HT-29 (cell line): ENCODE measurements at places on chromosomes 3 and 15. TPM values are rescaled to one million over a fixed set of nuclear protein-coding genes. Genes with fewer than 3 reads are reported as not detected.

DNA sequence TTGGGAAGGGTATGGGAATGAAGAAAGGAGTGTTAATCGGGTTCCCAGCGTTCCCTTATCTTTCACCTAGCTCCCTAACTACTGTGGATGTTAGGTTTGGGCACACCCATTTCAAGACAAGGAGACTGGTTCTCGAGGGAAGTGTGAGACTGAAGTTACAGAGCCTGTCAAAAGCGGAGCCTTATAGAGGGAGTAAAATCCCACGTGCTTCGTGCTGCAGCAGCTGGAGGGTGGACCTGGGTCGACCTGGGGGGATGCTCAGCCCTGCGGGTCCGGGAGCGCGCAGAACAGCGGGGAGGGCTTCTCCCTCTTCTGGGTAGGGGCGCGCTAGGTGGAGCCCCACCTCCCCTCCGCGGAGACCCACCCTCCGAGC, 314 bp upstream of the TMED3 start:
- DNase-seq, result peak; percentile 51

Gene PRTG
- total RNA-seq, result not detected in 2 replicates

DNA sequence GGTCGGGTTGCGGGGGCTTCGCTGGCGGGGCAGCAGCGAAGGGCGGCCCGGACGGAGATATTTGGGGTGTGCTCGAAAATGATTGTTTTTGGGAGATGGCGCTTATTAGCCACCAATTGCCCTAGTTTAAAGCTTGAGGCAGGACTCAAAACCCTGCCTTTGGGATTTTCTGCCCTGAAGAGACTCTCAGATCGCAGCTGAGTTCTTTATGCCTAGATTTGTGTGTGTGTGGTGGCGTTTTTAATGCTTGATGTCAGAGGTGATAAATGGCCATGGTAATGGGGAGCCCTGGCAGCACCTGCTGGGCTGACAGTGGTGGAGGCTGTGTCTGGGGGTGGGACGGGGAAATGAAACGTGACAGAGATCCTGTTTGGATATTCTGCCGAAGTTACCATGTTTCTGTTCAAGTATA, 604 bp downstream of the KCTD6 start:
- DNase-seq, result peak; percentile 14

DNA sequence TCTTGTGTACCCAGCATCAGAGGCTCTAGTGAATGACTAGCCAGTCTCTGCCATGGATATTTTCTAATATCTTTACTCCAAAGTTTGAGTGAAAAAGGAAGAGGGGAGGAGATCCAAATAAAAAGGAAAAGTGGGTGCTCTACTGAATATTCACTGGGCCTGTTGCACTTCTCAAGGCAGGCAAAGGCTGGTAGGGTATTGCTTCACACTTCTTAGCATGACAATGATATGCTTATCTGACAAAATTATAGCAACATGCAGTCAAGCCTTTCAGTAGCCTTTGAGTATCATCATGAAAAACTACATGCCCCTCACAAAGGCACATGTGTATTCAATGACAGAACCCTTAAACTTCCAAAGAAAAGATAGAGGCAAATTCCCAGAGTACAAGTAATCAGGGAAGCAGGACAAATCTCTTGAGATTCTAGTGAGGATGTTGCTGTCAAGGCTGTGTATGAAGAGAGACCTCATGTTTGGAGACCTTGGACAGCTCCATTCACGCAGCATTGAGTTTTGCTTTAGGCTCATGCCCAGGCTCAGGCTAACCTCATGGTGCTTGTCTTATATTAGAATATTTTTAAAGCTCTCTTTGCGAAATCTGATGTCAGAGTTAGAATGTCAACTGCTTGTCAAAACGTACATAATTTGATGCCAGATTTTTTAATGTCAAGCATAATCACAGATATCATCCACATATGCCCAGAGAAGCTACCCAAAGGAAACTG, 506.9 kb downstream of the OCA2 start:
- no peak for DNase-seq

DNA sequence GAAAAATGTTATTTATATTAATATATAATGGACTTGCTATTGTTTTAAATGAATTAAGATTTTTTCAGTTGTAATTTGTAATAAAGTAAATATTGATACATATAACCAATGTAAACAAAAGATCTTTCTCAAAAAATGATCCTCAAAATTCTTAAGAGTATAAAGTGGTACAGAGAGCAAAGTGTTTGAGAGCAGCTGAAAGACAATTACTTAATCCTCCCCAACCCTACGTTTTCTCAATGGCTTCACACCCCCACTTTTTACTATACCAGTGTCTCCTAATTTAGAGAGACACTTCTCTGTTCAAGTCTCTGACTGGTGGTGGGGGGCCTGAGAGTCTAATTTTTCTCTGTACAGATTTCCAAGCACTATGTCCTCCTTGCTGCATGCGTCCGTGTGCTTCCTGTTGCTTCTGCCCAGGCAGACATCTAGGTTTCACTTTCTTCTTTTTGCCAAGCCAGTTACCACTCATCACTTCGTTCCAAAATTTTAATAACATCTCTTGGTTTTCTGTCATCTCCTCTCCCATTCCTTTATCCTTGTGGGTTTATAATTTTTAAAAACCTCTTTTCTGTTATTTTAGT, 276.3 kb upstream of the DNAJC19 start:
- no peak for DNase-seq

- no peak for DNase-seq
Observed at GRCh38 chr3:139764069-139764905, 86.5 kb upstream of the NMNAT3 start.
